ENCODE measurements at places on chromosomes 5 and 9.

DNA sequence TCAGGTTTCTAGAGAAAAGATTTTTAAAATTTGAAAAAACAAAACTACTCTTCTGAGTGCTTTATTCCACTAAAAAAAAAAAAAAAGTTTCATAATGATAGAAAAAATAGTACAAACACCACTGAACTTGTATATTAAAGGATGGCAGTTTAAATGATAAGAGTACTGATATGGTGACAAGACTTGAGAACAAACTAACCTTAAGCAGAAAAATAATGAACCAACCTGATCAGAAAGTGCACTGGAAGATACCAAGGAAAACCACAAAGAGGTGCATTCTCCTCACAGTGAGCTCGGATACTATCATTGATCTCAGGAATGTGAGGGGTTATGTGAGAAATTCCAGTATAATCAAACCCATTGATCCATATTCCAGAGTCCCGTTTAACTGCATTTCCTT lies 34.3 kb downstream of the ERMP1 start:
- no peak for DNase-seq

- no peak for DNase-seq
Observed at GRCh38 chr9:419571-420171, 205.0 kb downstream of the DOCK8 start.

DNA sequence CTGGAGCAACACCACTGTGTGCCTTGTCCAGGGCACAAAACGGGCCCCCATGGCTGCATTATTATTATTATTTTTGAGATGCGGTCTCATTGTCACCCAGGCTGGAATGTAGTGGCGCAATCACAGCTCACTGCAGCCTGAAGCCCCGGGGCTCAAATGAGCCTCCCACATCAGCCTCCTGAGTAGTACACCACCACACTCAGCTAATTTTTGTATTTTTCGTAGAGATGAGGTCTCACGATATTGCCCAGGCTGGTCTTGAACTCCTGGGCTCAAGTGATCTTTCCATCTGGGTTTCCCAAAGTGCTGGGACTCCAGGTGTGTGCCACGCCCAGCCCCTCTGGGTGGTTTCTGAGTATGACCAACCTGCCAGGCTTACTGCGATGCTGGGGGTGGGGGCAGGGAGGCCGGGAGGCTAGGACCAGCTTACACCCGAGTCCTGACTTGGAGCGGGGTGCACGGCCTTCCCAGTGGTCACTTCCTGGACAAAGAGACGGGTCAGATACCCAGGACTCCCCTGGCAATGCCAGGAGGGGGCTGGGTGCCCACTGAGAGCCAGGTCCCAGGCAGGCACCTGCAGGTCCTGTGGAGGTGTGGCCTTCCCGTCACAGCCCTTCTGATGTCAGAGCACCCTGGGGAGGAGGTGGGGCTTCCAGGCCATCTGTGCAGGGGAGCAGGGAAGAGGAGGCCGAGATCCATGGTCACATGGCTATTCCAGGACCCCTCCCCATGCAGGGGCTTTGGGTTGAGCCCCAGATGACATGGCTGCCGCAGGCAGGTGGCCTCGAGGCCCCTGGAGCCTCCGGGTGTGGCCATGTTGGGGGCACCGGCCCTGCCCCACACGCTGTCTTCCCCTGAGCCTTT lies 8.3 kb upstream of the NRARP start:
- DNase-seq = no peak

DNA sequence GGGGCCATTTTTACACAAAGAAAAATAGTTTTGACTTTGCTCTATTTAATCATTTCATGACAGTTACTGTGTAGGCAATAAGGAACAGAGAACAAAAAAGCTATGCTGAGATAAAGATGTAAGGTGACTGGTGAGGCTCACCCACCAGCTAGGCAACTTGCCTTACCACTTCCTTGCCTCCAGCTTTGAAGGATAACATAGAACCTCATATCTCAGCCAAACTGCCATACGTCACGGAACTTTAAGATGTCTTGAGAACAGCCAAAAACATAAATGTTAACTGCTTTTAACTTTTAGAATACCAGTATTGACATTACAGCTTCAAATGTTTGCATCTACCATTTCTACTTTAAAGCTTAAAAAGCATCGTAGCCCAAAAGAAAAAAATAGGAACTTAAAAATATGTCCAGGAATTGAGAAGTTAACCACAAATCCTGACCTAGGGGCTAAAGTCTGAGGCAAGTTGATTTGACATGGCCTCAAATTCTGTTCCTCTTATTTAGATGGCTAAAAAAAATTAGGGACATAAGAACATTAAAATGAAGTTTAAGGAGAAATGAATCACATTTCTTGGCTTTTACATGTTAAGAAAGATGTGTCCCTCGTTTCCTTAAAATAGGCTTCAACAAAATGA lies 7.7 kb upstream of the GCNT4 start:
- DNase-seq = peak; percentile 36

- DNase-seq = no peak
Observed at GRCh38 chr9:124215956-124216355, 41.8 kb upstream of the NEK6 start.

DNA sequence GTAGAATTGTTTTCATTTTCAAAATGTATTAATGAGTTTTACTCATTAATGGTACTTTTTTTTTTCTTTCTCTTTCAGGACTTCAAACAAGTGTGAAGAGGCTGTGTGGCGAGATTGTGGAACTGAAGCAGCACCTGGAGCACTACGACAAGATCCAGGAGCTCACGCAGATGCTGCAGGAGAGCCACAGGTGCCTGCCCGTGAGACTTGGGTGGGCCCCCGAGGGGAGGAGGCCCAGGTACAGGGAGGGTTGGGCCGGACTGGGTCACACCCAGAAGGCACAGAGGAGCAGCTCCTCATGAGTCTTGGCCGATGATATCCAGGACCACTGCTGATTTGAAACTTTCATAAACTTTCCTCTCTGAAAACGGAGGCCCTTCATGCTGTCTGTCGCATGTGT lies 35.6 kb downstream of the CEP72 start:
- no peak for DNase-seq

- no peak for DNase-seq
Observed at GRCh38 chr5:40017135-40017534, 592.4 kb upstream of the DAB2 start.

DNA sequence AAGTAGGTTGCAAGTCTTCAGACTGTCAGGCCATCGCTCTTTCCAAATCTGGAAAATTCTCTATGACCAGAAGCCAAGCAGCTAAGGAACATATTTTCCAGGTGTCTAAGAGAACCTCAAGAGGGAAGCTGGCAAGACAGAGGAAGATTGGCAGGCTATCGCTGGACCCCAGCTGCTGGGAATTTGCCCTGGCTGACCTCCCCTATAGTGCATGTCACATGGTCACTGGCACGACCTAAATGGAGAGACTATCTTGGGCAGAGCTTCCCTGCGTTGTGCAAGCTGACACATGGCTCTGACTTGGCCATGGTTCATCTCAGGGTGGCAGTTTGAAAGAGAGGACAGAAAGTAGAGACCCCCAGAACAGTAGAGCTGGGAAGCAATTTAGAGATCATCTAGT lies 104.9 kb upstream of the ZNF618 start:
- DNase-seq = no peak

GRCh38 chr5:124262470-124262869 lies 484.0 kb downstream of the ZNF608 start:
- no peak for DNase-seq

GRCh38 chr5:147303976-147304375 lies 69.2 kb downstream of the STK32A start:
- DNase-seq = no peak

DNA sequence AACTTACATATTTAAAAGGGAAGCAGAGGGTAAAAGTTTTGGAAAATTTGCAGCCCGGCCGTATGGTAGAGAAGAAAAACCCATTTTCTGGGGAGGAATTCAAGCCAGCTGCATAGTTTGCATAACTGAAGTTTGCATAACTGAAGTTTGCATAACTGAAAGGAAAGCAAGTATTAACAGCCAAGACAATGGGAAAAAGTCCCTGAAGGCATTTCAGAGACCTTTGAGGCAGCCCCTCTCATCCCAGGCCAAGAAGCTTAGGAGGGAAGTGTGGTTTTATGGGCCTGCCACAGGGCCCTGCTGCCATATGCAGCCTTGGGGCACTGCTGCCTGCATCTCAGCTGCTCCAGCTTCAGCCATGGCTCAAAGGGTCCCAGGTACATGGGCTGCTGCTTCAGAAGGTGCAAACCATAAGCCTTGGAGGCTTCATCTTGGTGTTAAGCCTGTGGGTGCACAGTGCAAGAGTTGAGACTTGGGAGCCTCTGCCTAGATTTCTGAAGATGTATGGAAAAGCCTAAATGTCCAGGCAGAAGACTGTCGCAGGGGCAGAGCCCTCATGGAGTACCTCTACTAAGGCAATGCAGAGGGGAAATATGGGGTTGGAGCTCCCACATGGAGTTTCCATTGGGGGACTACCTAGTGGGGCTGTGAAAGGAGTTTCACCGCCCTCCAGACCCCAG lies 36.9 kb upstream of the CXCL14 start:
- no peak for DNase-seq

DNA sequence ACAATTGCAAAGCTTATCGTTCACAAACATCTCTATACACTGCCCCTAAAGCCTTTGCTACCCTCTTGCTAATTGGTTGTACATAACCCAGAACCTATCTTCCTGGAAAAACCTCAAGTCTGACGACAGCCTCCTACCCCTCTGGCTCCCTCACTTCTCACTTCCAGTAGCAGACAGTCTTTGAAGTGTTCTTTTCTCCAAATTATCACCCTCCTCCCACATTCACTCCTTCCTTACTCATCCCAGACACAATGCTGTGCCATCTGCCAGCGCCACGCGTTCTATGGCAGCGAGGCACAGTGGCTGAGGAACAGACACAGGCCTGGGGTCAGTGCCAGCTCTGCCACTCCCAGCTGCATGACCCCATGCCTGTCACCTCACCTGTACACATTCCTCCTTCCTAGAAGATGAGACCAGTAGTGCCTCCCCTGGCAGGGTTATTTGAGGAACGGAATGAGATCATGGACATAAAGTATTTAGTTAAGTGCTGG lies 27.7 kb downstream of the CLTA start:
- no peak for DNase-seq

DNA sequence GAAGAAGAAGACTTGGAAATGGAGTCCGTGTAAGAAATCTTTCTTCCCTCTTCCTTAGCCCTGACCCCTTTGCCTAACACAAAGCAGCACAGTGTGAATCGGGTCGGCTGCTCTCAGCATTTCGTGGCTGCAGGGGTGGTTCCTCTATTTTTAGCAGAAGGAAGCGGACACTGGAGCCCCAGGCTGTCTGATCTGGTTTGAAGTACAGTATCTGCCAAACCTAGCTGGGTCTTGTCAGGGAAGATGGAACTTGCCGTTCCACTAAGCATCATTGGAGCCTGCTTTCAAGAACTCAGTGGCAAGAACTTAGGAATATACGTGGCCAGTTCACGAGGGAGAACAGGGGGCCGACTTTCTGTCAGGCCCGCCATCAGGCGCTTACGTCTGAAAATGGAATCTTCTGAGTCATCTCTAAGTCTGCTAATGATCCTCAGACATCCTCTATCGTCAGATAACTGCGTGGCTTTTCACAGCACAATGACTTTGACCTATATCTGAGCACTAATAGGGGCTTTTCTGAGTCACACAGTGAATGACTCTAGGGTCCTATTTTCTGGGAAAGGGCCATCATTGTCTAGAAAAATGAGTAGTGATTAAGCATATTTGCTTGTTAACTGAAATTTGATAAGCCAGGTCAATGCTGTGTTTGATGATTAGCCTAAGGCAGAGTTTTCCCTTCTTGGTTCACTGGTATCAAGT lies 43.3 kb upstream of the NCS1 start:
- peak; percentile 63 for DNase-seq

DNA sequence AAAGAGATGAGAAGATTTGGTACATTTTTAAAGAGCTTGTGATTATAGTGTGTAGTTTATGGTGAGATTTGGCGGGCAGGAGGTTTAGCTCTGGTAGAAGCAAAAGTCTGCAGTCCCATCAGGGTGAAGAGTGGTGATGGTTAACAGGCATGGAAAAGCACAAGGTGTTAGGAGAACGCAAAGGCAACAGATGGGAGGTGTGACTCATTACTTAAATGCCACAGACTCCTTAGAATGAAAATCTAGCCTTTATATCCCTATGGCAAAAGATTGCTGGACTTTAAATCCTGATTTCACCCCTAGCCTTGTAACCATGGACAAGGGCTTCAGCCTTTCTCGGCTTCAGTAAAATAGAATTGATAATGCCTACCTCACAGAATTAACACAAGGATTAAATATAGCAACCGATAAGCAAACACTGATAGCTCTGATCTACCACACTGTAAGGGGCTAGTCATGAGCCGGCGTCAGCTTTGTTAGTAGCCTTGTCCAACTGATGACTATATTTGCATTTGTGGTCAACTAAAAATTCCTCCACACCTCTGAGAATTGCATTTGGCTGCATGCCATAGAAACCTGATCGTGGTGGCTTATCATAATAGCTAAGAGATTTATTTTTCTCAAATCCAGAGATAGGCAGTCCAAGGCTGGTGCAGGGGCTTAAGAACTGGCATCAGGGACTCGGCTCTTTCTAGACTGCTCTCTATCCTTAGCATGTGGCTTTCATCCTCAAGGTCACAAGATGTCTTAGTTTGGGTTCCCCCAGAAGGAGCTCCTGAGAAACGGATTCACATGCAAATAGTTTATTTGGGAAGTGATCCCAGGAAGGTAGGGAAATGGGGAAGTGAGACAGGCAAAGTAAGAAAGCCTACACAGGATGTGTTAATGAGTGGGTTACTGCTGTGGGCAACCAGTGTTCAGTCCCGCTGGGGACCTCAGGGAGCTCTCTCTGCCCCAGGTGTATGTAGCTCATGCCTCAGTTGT lies 19.6 kb downstream of the MFAP3 start:
- no peak for DNase-seq

DNA sequence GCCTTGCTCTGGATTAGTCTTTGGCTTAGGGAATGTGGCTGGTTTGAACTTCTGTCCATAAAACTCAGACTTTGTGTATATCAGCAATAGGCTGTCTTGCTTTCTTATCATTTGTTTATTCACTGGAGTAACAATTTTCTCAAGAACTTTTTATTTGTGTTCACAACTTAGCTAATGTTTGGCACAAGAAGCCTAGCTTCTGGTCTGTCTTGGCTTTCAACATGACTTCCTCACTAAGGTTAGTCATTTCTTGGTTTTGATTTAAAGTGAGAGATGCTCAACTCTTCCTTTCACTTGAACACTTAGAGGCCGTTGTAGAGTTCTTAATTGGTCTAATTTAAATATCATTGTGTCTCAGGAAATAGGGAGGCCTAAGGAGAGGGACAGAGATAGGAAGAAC lies 4.9 kb downstream of the FBXO38 start:
- DNase-seq = no peak

DNA sequence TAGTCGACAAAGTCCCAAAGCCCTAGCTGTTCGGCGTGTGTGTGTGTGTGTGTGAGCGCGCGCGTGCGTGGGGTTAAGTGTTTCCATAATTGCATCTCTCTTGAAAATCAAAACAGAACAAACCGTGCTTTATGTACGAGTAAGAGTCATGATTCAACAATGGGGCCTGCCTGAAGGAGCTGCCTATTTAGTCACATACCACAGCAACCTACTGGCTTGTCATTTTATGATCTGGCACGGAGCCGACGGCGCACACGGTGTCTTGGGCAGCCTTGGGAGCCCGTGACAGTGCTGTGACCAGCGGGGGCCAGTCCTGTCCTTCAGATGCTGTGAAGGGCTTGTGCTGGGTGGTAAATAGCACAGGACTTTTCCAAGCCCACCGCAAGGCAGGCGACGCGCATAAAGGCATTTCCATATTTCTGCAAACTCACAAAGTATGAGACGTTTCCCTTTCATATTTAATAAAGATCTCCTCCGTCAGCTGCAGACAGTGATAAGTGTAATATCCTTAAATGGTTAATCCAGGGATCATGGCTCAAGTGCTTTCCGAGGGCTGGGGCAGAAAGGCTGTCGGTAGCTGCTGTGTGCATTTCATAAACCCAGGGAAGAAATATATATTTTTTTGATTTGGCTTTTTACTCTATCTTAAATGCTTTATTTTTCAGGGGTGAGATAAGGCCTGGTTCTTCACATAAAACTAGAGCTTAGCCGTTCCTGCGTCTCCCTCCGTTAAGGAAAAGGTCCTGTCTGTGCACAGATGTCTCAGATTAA lies 270.2 kb upstream of the IRX1 start:
- DNase-seq = no peak
